Mesothelial cell of epicardium (in vitro differentiated cells): ENCODE measurements at places on chromosomes 13 and 19.
A peak's percentile ranks its signal among the peaks of the same experiment; 100 is the strongest.

- DNase-seq, result no peak
Measured at GRCh38 chr13:113365583-113365970, 1.6 kb upstream of the GRTP1 start.

GRCh38 chr19:54147676-54148075, 10.1 kb downstream of the CNOT3 start:
- no peak for DNase-seq

DNA sequence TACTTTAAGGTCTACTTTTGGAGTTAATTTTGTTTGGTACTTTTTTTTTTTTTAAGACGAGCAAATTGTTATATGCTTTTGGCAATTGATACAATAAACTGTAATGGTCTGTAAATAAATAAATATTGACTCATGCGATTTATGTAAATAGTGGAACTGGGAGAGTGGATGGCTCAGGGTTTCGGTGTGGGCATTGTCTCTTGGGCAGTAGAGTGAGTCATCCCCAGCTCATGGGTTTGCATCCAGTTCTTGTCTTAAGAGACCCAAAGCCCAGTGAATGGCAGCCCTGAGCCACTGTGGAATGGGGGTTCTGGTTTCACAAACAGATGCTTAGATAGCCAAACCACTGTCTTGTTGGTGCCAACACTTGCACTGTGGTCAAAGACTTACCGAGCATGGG, 33.0 kb downstream of the FGF9 start:
- no peak for DNase-seq

DNA sequence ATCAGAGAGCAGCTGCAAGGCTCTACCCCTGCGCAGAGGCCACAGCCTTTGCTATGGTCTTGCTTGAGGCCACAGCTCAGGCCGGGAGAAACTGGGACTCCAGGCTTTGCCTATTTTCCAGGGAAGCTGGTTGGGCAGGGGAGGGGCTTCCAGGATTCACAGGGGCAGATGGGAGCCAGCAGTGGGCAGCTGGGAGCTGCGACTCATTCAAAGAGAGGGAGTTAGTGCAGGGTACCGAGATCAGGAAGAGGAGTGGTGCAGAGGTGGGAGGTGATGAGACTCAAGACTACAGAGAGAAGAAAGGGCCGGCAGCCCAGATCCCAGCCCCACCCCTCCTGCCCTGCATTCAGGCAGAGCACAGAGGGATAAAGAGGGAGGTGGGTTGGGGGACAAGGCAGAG, 12.1 kb downstream of the ADGRE5 start:
- no peak for DNase-seq

DNA sequence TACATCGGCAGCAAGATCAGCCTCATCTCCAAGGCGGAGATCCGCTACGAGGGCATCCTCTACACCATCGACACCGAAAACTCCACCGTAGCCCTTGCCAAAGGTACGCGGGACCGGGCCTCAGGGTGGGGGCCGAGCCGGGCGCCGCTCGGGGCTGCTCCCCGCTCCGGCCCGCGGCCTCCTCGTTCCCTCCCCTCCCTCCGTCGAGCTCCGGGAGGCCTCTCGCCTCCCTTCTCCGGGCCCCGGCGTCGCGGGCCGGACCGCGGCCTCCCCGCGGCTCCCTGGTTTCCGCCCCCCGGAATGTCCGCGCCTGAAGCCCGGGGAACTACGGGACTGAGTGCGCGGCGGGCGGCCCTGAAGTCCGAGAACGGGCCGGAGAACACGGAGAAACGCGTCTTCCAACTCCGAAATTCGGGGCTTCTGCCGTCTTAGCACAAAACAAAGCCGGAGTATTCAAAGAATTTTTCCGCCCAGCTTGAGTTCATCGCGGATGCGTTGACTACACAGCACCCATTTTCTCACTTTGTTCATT, 423 bp downstream of the LSM14A start:
- peak; percentile 22 for DNase-seq

DNA sequence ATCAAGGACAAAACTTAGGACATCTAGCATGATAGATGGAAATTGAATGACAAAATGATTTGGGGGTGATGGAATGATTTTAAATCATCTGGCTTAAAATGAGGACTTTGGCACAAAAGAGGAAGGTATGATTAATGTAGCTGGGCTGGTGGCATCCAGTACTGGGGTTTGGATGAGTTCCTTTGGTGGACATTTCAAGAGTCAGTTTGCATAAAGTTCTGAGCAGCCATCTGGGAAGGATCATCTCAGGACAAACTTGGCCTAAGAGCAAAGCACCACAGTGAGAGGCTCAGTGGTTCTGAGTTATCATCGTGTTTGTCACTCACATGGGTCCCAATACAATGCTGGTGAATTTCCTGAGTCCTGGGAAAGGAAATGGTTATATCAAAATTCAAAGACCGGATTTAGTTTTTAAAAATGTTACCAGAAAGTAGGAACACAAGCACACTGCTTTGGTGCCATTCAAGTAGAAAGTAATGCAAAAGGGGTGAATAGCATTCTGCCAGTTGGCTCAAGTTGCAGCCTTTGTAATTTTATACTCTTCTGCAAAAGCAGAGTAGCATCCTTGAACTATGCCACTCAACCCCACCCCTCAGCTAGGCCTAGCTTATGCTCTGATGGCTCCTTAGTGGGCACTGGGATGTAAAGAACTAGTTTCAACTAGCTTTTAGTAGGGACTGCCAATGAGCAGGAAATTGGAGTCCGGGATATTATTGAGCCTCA, 219.0 kb downstream of the COG6 start:
- DNase-seq, result no peak

DNA sequence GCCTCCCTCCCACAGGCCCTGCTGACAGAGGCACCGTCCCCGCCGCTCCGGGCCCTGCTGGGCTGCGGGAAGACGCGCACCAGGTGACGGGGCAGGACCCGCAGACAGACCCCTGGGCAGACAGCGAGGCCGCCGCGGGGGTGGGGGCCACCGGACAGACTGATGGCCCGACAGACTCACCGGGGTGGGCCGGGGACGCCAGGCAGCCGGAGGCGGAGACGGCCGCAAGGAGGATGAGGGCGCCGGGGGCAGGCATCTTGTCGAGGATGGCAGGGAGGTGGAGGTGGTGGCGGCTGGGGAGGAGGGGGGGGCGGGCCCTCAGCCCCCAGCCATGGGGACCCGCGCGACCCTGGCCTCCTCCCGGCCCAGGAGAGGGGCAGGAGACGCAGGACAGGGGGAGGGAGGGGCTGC, 309 bp downstream of the LMTK3 start:
- DNase-seq, result no peak

DNA sequence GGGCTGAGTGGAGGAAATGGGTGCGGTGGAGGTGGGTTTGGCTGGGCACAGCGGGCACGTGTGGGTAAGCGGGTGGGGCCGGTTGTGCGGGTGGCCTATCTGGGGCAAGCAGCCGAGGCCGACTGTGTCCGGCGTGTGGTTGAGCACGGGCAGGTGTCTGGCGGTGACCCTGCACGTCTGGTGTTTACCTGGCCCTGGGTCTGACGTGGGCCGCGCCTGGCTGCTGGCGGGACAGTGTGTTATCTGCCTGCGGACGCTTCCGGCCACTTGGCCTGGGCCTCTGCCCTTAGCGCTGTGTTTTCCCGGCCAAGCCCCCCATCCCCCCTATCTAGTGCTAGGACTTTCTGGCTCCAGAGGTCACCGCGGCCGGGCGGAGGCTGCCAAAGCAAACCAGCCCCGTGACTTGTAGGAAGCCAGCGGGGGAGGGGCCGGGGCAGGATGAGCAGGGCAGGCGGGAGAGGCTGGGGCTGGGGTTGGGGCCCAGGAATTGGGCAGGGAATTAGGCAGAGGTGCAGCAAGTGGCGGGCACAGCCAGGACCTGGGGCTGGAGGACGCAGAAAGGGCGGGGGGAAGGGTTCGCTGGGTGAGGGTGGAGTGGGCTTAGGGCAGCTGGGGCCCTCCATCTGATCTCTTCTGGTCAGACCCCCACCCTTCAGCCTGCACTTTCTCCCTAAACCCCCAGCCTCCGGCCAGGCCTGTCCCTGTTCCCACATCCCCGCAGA, 534 bp upstream of the HPN start:
- no peak for DNase-seq

DNA sequence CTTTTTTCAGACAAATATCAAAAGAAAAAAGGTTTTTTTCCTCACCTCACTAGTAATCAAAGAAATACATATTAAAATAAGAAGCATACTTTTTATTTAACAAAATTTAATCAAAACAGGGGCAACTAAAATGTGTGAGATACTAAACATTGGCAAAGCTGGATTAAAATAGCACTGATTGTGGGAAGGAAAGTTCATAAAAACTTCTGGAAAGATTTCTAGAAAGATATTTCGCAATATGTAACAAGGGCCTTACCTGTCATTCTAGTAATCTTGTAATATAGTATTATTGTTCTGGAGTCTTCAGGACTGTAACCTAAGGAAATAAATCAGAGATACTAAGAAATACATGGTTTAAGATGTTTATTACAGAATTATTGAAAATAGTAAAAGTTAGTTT, 482.5 kb downstream of the SUCLA2 start:
- DNase-seq, result no peak

DNA sequence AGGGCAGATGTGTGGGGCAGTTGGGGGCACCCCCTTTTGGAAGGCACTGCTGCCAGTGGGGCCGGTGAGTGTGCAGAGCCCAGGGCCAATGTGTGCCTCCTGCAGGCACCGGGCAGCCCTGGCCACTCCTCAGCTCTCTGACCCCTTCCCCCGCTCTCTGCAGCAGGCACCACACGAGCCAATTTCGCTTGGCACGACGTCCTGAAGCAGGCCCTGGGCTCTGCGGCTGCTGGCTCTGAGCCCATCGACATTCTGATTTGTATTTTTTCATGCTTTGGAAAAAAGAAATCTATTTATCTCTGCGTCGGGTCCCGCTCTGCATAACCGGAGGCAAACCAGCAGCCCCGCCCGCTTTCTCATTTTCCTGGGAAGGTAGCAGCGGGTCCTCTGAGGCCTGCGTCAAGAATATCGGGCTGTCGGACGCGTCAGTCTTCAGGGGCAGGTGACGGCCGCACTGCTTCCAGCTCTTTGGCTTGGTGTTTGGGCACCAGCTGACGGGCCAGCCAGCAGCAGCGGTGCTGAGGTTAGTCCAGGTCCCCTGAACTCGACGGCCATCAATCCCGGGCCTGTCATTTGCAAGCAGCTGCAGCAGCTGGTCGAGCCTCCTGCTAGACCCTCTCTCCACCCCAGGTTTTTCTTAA, 134.3 kb downstream of the KDM4B start:
- no peak for DNase-seq

DNA sequence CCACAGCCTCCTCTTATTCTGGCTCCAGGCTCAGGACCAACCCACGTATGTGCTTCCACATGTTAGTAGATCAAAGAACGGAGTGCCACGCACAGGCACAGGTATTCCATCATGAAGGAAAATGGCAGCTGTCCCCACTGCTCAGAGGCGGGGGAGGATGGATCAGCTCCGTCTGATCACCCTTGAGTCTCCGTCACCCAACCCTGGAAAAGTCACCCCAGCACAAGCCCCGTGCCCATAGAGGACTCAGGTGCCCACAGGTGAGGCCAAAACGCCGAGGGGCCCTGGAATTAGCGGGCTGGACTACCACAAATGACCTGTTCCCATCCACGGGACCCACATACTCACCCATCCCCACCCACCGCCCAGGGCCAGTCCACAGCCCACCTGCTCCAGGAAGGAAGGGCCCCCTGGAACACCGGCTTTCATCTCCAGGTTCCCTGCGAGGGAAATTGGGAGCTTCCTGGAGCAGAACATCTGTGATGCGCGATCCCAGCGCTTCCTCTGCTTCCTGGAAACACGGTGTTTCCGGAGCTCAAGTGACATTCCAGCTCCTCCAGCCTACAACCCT, 120.5 kb upstream of the SPACA7 start:
- no peak for DNase-seq

DNA sequence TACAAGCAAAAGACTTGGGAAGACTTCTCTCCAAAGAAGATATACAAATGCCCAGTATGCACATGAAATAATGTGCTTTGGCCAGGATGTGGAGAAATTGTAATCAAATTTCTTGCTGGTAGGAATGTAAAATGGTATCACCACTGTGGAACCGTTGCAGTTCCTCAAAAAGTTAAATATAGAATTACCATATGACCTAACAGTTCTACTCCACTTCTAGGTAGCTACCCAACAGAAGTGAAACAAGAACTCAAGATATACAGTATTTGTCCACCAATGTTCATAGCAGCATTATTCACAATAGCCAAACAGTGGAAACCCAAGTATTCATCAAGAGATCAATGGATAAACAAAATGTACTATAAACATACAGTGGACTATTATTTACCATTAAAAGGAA, 95.0 kb upstream of the KLF5 start:
- no peak for DNase-seq

- no peak for DNase-seq
Measured at GRCh38 chr13:96450326-96451020, 360.6 kb downstream of the HS6ST3 start.

GRCh38 chr13:47893527-47893926, 107.5 kb downstream of the SUCLA2 start:
- no peak for DNase-seq

DNA sequence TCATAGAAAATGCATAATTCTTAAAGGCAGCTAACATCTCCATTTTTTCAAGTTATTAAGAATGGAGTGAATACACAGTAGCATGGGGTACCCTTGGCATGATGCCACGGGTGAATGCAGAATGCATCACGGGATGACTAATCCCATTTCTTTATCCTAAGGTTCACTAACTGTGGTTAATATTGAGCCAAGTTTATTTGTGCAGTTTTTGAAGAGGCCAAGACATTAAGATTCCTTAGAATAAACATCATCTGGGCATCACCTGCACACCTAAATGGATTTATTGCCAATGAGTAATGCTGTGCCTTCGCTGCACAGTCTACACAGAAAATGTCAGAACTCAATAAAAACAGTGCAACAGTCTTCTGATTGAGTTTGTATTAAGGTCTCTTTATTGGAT, 333.1 kb downstream of the GPC6 start:
- no peak for DNase-seq

- no peak for DNase-seq
Measured at GRCh38 chr13:40471911-40472310, 194.5 kb downstream of the FOXO1 start.

DNA sequence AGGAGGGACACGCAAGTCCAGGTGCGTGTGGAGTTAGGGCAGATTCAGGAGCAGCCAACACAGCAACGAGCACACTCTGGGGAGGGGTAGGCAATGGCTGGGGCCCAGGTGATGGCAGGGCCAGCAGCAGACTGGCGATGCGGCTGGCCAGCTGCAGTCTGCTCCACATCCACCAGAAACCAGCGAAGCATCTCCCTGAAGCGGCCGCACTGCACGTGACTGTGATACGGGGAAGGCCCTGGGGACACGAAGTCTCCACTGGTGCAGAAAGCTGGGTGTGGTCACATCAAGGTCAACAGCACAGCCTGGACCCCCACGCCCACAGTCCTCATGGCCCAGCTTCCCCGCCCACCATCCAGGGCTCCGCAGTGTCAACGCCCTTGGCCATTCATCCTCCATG, 21.3 kb upstream of the EPHX3 start:
- DNase-seq, result no peak

- DNase-seq, result no peak
Measured at GRCh38 chr13:66343224-66343828, 886.8 kb downstream of the PCDH9 start.

GRCh38 chr13:95154413-95154886, 146.8 kb downstream of the ABCC4 start:
- no peak for DNase-seq
